Left renal pelvis (tissue), 4 donors: ENCODE measurements at places on chromosomes 5 and 9. TPM values are rescaled to one million over a fixed set of nuclear protein-coding genes. Genes with fewer than 3 reads are reported as not detected.

SLC6A18 gene
- polyA plus RNA-seq = not detected

- no peak for DNase-seq
Observed at GRCh38 chr5:92879806-92880543, 701.0 kb downstream of the NR2F1-AS1 start.

- DNase-seq = no peak
Observed at GRCh38 chr5:173717959-173718358, 101.5 kb upstream of the BOD1 start.

DNA sequence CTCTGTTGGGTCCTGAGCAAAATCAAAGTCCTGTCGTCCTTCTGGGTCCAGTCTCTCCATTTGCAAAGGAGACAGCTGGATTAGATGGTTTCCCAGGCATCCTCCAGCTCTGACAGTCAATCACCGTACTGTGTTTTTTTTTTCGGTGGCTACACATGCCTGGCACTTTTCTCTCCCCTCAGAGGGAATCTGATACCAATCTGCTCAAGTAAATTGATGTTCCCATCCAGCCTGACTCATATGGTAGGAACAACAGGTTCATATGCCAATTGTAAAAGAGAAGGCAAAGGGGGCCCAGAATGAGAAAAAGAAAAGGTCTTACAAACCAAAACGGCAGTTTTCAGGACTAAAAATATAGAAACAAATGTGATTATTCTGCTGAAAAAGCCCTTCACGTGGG is 1.2 kb downstream of the FBXO10 start:
- no peak for DNase-seq

OTULINL gene
- polyA plus RNA-seq = 40.7 TPM

COL23A1 gene
- 6.7 TPM for polyA plus RNA-seq

DNA sequence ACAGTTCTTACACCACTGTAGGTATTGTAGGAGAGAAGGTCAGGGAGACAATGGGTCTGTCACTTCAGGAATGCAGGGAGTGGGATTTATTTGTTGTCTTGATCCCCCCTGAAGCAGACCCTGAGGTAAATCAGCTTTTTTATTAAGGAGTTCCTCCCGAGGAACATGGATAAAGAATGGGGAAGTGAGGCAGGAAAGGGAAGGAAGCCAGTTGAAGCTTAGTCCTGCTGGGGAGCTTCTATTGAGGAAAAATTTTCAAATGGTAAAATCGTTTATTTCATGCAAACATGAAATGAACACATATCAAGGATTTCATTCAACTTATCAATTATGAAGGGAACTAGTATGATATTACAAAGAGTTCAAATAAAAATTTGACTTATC is 318.6 kb upstream of the PIK3R1 start:
- no peak for DNase-seq

GRCh38 chr5:66039296-66039695 is 104.8 kb upstream of the SREK1 start:
- DNase-seq = no peak

SET gene
- polyA plus RNA-seq = 466 TPM

DNA sequence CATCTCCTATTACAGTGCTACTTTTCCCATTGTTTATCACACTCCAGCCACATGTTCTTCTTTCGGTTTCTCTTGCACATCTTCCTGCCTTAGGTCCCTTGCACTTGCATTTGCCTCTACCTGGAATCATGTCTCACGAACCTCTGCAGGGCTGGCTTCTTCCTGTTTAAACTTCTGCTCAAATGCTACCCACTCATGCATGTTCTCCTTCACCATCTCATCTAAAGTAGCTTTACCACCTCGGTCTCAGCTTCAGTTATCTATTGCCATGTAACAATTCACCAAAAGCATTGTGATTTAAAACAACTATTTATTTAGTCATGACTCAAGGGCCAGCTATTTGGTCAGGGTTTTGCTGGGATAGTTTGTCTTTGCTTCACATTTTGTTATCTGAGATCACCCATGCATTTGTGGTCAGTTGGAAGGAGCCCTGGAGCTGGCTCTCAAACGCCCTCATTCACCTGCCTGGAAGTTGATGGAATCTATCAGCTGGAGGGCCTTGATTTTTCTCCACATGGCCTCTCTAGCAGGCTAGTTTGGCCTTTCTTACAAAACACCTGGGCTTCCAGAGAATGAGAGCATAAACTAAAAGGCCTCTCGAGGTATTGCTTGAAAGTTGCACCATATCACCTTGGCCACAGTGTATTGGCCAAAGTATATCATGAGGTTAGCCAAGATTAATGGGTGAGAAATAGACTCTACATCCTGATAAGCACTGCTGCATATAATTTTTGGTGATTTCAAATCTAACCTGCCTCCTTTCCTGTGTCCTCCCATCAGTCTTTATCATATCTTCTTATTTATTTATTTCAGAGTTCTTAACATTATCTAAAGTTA is 21.4 kb downstream of the SPINK1 start:
- no peak for DNase-seq

DNA sequence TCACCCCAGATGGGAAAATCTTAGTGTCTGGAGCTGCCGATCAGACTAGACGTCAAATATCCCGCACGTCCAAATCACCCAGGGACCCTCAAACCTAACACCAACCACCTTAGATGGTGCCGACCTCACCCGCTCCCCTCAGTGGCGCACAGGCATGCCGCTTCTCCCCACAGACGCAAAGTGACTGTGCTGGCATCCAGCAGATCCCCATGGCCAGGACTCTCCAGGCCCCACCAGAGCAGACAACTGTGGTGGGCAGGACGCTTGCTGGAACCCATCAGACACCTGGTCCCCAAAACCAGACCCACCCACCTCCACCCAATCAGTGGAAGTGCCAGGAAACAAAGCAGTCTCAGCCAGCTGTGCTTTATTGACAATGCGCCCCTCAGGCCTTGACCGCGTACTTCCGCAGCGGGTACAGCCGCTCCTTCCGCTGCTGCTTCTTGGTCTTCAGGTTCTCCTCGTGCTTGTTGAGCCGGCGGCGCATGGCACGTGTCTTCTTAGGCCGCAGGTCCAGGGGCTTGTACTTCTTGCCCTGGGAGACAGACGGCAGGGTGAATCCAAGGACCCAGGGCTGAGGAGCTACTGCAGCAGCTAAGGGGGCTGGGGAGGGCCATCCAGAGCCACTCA is 4.1 kb downstream of the RPL35 start:
- DNase-seq = no peak

DNA sequence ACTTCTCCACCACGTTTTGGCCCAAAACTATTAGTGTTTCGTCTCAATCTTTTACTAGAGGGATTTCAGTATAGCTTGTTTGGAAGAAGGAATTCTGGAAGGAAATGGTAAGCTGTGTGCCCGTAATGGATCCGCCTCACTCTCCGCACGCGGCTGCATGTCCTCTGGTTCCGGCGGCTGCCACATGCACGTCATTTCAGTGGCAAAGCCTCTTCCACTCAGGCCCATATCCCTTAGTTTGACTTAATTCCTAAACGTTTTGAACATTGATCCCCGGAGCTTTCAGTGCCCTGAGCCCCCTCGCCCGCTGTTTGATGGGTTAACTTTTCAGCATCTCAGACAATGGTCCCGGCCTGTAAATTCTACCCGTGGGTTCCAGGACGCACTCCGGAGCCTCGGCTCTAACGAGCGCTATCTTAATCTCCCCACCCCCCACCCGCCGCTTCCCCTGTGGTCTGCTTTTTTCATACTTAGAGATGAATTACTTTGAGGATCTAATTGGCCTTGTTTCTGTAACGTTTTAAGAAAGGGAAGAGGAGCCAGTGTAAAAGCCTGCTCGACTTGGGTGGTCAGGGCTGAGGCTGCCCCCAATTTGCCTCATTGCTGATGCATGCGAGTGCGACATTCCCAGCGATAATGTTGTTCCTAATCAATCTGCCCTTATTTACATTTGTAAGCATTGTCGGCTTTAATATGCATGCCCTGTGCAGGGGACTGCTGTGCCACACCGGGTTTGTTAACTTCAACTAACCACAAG is 4.6 kb downstream of the PTCH1 start:
- no peak for DNase-seq

WWC1 gene
- 67.8 TPM for polyA plus RNA-seq

- DNase-seq = no peak
Observed at GRCh38 chr9:82021198-82021597, 32.6 kb downstream of the SPATA31D1 start.

DNA sequence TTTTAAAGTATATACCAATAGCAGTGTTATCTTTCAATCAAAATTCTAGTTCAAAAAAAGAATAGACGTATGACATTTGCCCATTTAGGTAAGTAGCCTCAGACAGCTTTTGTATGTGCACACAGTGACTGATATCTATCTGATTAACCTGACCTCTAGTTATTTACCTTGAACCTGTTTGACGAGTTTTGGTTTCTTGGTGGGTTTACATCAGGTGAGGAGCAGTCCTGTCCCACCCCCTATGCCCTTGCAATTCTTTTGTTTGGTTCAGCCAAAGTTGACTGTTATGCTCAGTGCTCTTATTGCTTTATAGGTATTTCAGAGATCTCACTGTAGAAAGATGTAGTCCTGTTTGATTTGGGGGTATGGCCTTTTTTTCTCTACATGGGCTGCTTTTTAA is 147.2 kb downstream of the ISOC1 start:
- DNase-seq = no peak

GRCh38 chr5:111859533-111860270 is 102.7 kb upstream of the NREP start:
- no peak for DNase-seq

CCDC152 gene
- polyA plus RNA-seq = 14.2 TPM

- DNase-seq = no peak
Observed at GRCh38 chr5:110681109-110681508, 45.4 kb downstream of the TMEM232 start.

DNA sequence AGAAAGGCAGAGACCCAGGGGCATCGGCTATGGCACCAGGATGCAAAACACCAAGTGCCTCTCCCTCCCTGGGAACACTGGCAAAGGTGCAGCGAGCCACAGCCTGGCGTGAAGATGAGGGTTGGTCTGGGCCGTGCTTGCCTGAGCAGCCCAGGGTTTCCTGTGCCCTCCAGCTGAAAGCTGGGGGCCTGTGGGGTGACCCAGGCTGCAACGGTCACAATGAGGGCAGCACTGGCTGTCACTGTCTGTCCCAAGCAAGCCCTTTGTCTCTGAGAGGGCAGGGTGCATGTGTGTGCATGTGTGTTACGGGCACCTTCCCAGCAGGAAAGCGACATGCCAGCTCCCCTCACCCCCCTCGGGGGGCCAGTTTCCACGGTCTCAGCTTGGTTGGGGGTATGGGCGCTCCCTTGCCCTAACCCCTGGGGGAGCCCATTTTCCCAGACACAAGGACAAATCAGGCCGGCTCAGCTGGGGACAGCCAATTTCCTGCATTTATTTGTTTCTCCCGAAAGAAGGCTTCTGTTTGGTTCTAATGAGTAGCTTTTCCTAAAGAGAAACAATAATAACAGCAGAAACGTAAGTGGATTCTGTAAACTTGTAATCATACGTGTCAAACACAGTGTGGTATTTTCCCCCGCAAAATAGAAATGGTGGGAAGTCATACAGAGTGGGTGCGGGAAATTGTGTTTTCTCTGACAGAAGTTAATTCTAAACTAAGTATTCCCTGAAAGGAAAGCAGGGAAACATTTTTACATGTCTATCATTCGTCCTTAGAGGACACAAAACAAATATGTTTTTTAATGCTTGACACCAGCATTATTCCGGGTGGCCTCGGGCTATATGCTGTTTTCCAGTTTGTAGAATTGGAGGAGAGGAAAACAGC is 21.3 kb downstream of the MRPL36 start:
- no peak for DNase-seq

GRCh38 chr5:72195581-72195980 is 88.3 kb downstream of the MAP1B start:
- DNase-seq = no peak

DNA sequence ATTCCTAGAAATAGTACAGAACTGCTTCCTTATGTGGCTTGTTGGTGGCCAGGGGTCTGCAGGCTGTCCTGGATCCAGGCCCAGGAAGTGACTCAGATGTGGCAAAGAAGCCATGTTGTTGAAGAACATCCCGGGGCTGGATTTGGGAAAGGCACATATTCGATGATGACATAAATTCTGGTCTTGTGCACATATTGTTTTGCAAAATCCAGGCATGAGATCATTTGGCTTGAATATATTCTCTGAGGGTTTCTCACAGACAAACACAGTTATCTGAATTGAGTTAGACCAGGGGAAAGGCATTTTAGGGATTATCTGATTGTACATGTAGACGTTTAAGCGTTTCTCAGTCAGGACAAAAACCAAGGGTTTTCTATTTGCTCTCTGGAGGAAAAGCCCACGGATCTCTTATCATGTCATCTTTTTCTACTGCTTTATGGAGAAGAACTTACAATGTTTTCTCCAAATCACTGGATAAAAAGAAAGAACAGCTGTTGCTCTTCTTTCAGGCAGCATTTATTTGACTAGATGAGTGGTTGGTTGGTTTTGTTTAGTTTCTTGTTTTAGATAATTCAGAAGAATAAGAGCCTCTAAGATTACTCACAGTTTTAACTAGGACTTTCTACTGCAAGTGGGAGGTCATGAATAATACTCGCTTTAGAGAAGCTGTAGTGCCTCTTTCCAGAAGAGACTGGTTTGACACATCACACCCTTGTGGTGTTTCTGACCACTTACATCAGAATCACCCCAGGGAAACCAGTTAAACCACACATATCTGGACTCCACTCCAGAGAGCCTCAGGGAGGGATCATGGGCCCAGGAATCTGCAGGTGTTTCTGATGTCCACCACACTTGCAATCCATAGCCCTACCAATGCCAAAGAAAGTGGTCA is 29.5 kb upstream of the LHFPL2 start:
- DNase-seq = no peak

C9orf153 gene
- polyA plus RNA-seq = 0.09 TPM

PCBD2 gene
- 5.7 TPM for polyA plus RNA-seq

GPR21 gene
- 0.26 TPM for polyA plus RNA-seq

DNA sequence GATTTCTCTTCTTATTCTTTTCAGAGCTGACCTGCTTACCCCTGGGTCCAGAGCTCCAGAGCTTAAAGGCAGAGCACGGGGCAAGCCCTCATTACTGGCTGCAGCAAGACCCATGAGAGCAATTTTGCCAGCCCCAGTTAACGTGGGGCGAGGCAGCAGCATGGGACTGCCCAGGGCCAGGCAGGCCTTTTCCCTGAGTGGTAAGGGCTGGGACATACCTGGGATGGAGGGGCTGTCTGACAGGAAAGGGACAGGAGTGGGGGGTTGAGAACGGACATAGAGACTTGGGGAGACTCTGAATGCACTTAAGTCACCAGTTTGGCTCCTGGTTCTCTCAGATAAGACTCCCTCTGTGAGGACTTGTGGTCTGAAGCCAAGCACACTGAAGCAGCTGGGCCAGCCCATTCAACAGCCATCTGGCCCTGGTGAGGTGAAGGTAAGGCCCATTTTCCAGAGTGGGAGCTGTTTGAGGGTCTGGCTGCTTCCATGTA is 26.2 kb downstream of the HMGXB3 start:
- no peak for DNase-seq

SERINC5 gene
- 51.1 TPM for polyA plus RNA-seq

GRCh38 chr9:122446819-122447484 is 30.8 kb downstream of the OR1J1 start:
- DNase-seq = no peak

DNA sequence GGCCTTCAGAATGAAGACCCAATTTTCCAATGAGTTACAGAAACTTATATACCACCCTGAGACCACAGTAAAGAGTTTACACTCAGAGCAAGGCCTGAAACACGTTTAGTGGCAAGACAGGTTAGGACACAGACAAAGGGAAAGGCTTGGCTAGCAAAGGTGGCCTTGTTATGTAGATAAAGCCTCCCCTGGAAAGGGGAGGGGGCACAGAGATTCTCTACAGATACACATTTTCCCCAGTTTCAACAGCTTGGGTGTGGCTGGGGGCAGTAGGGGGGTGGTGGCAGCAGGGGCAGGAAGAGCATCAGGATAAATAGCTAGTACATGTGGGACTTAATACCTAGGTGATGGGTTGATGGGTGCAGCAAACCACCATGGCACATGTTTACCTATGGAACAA is 51.9 kb upstream of the PPP1R2B start:
- DNase-seq = no peak

GRCh38 chr9:21287280-21287679 is 17.8 kb downstream of the IFNA5 start:
- DNase-seq = no peak
